ENCODE measurements at places on chromosomes 12 and 14.

DNA sequence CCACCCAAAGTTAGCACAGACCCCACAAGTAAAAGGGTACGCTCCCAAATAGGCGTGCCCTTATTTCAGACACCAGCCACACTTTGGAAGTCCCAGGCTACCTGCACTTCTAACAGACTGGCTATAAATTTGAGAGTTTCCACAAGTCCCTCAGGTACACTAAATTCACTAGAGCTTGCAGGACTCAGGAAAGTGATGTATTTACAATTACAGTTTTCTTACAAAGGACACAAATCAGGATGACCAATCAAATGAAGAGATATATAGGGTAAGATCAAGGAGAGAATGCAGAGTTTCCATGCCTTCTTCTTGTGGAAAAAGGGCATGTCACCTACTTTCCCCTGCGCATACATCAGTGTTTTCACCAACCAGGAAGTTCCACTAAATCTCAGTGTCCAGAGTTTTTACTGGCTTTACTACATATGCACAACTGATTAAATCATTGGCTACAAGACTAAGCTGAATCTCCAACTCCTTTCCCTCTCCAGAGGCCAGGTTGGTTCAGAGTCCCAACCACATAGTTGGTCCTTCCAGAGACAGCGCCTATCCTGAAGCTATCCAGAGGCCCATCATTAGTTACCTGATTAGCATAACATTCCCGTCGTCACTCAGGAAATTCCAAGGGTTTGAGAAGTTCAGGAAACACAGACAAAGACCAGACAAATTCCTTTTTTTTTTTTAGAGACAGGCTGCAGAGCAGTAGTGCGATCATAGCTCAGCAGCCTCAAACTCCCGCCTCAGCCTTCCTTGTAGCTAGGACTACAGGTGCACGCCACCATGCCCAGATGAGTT lies 84.2 kb downstream of the DENND5B start:
- no peak for DNase-seq

DNA sequence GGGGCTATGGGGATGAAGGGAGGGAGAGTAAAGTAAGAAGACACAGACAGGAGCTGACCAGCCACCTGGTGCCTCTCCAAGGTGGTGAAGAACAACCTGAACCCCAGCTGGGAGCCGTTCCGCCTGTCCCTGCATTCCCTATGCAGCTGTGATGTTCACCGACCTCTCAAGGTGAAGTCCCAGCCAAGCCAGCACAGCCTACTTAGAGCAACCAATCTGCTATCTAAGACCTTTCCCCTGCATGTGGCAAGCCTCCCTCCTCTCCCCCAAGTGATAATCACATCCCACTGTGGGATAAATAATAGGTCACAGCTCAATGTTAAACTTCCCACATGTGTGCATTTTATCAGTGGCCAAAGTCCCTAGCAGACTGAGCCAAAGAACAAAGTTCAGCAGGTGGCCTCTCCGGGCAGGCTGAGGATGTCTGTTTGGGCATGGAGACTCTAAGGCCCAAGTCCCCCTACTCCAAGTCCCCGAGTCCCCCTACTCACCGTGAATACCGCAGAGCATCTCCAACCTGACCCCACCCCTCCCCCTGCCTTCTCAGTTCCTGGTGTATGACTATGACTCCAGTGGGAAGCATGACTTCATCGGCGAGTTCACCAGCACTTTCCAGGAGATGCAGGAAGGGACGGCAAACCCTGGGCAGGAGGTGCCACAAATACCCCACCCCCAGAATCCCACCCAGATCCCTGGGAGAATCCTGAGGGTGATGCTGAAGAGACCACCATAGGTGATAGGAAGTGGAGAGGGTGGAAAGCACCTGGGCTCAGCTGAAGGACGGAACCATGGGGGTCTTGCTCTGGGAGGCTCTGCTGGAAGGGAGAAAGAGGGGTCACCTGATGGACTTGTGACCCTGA lies 3.5 kb downstream of the CPNE6 start:
- DNase-seq: no peak

DNA sequence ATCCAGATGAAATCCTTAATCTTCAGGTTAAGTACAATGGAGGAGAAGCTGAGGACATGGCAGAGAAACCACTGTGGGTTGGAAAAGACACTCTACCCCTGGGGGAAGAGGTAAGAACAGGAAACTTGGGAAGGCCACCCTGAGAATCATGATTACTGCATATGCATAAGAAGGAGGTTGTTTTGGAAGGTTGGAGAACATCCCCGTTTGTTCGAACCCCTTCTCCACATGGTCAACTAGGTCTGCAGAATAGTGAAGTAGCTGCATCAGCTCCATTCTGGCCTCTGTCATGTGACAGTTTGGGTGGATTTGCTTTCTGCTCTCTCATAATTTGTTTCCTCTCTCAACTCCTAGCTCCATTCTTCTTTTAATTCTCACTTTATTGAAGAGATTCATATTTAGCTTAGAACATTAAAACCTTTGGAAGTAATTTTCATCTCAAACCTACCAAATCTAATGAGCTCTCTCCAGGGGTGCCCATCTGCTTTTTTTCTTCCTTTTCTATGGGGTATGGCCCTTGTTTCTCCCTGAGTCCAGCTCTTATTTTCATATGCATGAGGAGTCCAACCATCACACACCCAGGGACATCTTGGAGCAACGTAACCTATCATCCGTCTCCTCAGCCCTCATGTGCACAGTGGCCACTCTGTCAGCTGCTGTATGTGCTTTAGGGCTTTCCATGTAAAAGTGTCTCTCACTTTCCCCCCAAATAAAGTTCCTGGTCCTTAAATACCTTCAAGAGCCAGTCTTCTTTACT lies 820.3 kb downstream of the TMEM121 start:
- DNase-seq: no peak

DNA sequence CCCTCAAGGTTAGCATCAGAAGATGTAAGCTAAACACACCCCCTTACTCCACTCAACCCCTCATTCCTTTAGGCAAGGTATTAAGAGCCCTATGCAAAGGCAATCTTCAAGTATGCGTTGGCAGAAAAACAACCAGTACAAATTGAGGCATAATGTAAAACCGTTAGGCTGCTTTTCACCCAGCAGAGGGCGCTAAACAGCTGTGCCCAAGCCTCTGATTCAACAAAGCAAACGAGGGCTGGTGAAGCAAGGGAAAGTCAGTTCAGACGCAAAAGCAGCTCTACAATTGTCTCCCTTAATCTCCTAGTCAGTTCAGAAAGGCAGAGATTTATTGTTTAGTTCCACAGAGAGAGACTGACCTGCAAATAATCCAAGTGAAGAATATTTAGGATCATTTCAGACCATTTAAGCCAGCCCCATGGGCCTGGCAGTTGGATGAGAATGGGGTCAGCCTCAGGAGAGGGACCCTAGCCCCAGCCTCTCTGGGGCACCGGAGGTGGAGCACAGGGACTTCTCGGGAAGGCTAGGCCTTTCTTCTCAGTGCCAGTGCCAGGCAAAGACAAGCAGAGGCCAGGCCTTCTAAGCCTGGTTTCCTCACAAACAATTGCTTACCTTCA lies 23.5 kb downstream of the DCAF5 start:
- DNase-seq: peak; percentile 71

GRCh38 chr12:78918268-78918667 lies 53.7 kb downstream of the SYT1 start:
- DNase-seq: no peak

- DNase-seq: peak; percentile 53
Observed at GRCh38 chr12:89470741-89471509, 53.7 kb downstream of the GALNT4 start.

GRCh38 chr14:68394118-68394763 lies 398.6 kb downstream of the ZFP36L1 start:
- no peak for DNase-seq

GRCh38 chr12:127125607-127126259 lies 1141.2 kb upstream of the TMEM132C start:
- DNase-seq: no peak

GRCh38 chr12:81949416-81949815 lies 190.3 kb upstream of the PPFIA2 start:
- no peak for DNase-seq

- no peak for DNase-seq
Observed at GRCh38 chr12:124677552-124678356, 110.3 kb upstream of the NCOR2 start.

DNA sequence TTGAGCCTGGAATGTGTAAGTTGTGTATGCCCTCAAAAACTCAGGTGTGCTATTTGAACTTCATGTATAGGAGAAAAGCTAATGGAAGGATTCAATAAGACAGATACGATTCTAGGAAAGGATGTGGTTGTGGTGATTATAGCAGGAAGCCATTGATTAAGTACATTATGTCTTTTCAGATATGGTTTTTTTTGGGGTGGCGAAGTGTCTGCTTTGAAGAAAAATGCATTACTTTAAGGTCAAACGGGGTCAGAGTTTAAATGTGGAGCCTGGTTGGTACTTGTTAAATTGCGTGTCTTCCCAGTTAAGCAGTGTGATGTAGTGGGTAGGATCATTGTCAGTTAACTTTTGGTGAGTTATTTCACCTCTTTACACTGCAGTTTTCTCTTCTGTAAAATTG lies 13.0 kb upstream of the NUP107 start:
- DNase-seq: peak; percentile 56

GRCh38 chr12:46983393-46983793 lies 96.0 kb upstream of the PCED1B start:
- DNase-seq: no peak

- DNase-seq: no peak
Observed at GRCh38 chr12:42976122-42976521, 386.6 kb upstream of the PRICKLE1 start.

DNA sequence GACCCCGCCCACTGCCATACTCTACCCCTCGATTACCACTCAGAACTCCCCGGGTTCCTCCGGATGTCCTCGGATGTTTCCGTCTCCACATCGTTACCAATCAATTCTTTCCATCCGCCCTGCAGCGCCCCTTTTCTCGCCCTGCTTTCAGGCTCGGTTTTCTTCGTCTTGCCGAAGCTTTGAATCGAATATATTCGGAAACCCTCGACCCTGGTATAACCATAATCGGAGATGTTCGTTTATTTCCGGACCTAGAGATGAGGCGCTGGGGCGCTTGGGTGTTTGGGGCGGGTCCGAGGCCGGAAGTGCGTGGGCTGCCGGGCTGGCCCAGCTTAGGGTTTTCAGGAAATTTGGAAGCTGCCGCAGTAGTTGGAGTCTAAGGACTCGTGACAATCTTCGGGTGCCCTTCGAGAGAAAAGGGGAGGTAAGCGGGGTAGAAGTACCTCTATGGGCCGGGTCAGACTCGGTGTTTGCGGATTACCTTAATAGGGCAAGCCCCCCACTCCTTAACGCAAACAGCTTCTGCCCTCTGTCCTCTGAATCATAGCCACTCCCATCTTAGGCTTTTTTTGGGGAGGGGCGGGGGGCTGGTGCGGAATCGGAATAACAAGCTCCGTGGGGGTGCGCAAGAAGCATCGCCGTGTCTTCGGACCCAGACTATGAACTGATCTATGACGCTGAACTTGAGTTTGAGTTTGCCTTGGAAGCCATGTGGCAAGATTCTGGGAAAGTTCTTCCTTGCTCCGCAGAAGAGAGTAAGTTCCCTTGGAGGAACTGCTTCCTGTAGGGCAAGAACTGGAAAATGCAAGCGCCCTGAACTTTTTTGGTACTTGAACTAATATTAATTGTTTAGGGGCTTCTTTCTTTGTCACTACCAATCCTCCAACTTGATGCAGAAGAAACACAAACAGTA lies at the start of gene C14orf119:
TSS of gene C14orf119 (plus strand) at position 310 of the 913 bp plus-strand sequence. CDS start 2,154 bp downstream, outside the sequence.
- DNase-seq: peak; percentile 100

GRCh38 chr12:46103559-46104383 lies 113.4 kb upstream of the SCAF11 start:
- no peak for DNase-seq

DNA sequence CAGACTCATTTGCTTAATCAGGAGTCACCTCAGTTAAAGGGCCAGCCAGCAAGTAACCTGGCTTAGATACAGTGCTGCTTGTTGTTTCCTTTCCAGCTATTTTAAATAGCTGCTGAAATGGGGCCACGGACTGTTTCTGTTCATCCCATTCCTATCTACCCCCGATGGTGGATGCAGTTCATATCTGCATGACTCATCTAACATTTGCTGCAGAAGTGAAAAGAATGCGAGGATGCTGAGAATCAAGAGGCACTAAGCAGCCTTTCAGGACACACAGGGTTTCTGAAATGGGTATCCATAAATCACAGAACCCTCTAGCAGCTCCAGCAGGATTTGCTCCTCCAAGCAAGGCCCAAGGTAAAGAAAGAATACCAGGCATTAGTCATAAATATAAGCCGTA lies 60.2 kb upstream of the RTRAF start:
- DNase-seq: no peak

DNA sequence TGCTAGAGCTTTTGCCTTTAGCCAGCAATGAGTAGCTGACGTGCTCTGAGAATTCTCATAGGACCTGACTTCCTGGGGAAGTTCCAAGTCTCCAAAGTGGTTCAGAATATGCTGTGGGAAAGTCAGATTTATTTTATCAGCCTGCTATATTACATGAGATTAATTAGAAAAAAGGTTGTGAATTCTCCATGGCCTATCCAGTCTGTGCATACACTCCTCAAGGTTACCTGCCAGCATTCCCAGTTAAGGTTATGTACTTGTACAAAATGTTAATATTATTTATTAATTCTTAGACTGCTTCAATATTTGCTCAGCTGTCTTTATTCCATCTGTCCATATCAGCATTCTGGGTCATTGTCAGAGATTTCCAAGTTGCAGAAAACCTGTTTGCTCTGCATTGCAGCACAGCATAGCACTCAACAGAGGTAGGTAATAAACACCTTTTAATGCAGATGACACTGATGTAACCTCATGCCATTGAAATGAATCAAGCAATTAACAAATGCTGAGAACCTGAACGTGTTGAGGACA lies 2.7 kb upstream of the SEL1L start:
- no peak for DNase-seq

DNA sequence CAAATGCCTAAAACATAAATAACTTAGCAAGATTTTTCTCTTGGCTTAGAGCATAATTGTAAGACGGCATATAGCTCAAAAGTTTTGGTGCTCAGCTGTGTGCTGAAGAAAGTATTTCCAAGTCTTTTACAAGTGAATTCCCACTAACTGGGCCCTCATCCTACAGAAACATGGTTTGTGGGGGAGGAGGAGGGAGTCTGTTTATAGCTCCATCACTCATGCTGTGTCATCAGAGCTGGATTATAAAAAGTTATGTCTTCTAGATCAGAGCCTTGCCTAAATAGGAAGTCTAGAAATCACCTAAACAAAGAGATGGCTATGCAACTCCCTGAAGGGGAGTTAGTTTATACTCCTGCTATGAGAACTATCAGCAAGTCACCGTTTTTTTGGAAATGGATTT lies 65.9 kb upstream of the OTOGL start:
- no peak for DNase-seq

DNA sequence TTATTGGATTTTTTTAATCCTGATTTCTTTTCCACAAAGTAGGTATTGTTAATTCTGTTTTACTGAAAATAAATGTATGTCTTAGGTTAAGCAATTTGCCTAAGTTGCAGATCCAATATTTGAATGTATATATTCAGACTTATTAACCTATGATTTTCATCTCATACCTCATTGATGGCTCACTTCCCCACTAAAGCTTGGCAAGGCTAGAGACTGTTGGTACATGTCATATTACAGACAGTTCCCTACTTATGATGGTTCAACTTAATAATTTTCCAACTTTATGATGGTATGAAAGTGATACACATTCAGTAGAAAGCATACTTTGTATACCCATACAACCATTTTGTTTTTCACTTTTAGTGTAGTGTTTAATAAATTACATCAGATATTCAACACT lies 33.2 kb upstream of the KCNH3 start:
- DNase-seq: no peak

Measured in CD4-positive, alpha-beta memory T cell (primary cell).